ENCODE measurements at places on chromosomes 6 and 20.

- no peak for DNase-seq
These were observed 10.1 kb upstream of the CALHM6 start for GRCh38 chr6:116450769-116451740.

DNA sequence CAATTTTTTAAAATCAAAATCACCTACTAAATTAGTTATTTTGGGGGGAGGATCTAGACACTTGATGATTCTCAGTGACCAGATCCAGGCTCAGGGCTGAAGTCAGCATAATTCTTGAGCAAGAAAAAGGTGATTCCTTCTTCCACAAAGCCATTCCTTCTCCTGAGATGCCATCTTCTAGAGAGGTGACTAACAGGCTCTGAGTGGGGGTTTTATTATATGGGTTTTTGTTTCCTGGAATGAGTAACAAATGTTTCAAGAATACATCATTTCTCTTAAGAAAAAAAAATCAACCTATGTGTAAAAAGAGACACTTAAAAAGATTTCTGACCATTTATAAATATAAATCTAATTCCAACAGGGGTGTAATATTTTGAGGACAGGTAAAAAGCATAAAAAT, 154.3 kb downstream of the NFATC2 start:
- DNase-seq: no peak

GRCh38 chr6:19465256-19465655, 371.9 kb upstream of the ID4 start:
- no peak for DNase-seq

DNA sequence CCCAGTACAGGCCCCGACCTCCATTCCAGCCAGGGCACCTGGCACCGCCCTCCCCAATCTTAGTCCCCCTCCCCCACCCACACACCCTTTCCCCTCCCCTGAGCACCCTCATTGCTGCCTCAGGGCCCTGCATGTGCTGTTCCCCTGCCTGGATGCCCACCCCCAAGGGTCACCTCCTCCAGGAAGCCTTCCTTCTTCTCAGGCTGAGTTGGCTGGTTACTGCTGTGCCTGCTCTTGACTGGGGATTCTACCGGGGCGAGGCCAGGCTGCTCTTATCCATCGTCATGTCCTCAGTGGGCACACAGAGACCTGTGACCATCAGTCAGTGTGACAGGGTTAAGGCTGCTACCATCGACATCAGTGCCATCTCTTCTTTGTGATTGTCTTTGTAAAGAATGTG, 23.6 kb downstream of the BHLHE23 start:
- DNase-seq: no peak

GRCh38 chr6:85576476-85576875, 17.2 kb downstream of the SNX14 start:
- no peak for DNase-seq

DNA sequence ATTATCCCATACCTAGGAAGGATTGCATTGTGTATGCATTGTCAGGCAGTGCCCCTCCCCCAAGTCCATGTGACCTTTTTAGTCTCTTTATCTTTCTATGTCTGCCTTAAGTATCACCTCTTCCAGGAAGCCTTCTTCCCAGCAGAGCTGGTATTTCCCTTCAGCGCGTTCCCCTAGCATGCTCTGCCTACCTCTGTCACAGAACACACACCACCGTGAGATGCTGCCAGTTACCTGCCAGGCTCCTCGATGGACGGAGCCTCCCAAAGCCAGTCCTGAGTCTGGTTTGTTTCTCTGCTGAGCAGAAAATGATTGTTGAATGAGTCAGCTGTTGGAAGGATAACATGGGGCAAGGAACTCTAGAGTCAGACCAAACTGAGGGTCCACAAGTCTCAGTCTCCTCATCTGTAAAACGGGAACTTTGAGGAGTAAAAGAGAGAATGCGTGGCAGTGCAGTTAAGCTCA, 11.3 kb upstream of the ZNF335 start:
- no peak for DNase-seq

- DNase-seq: no peak
These were observed 27.7 kb upstream of the ENPP4 start for GRCh38 chr6:46102123-46102522.

DNA sequence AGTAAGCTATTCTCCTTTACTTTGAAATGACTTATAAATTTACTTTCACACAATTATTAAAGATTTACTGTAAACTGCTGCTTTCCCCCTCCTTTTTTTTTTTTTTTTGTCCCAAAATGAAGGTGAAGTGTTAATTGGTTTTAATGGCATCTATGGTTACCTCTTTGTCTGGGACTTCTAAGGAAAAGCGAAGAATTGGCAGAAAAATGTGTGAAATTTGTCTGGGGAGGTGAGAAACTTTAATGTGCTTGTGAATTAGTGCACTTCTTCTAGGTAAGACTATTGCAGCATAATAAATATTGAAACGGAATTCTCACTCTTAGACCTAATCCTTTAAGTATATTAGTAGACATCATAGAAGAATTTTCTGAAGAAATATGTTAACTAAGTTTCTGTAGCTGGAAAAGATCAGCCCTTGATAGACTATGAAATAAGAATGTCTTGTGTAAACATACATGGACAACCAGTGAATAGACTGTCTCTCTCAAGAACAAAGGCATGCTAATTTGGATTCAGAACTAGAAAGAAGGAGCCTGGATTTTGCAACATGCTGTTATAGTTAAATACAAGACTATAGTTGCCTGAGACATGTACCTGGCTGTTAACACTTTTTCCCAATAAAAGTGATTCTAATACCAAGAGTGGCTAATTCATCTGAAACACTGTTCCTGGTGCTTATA, 23.9 kb downstream of the FLRT3 start:
- DNase-seq: no peak

DNA sequence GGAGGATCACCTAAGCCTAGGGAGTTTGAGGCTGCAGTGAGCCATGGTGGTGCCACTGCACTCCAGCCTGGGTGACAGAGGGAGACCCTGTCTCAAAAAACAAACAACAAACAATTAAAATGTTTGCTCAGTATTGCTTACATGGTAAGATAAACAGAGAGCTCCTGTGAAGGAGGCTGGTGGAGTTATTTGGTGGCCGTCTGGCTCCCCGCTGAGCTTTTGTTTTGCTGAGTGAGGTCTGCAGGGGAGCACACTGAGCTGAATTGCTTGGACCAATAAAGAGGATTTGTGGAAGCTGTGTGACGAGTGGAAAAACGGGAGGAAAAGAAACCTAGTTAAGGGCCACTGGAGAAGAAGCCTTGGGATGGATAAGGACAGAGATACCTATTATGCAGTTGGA, 41.1 kb upstream of the BMP6 start:
- DNase-seq: no peak

DNA sequence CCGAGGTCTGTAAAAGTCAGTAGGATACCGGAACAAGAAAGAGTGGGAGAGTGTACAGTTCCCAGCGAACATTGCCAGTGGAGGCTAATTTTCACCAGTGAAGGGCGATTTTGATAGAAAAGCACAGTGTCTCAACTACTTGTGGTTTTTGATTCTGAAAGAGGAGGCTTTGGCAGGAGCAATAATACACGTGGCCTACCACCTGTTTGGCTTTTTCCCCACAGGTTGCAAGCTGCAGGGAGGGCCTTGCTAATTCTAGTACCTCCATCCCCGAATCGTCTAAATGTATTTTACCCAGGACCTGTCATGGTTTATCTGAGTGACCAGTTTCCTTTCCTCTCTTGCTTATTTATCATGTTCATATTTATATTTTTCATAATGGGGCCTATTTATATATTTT, 3.3 kb upstream of the EFCAB8 start:
- no peak for DNase-seq

DNA sequence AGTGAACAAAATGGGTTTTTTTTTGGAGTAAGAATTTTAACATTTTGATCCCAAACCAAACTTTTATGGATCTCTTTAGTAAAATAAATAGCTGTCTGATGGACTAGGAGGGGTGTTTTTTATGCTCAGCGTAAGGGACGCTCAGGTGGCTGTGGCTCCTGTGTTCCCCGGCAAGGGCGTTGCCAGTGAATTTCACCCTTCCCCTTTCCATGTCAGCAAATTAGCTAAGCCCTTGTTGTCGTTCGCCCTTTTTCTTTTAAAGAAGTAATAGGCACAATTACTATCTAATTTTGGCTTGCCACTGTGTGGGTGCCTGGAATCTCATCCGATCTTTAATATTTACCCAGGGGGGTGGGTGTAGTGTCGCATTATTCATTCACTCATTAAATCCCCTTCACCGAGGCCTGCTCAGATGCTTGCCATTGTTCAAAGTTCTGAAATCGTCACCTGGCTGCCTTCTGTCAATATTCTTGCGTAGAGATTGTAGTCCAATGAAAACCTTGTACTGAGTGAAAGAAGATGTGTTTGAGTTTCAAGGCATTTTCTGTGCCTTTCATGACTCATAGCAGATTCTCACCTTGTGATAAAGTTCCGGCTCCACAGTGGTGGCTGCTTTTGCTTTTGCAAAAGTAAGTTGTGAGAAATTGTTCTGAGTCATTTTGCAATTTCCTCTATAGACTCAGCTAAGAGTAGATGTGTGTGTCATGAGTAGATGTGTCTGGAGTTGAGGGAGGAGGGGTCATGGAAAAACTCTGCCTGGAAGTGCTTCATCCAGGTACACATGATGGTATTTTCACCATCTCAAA, 40.0 kb upstream of the CLDN20 start:
- DNase-seq: no peak

DNA sequence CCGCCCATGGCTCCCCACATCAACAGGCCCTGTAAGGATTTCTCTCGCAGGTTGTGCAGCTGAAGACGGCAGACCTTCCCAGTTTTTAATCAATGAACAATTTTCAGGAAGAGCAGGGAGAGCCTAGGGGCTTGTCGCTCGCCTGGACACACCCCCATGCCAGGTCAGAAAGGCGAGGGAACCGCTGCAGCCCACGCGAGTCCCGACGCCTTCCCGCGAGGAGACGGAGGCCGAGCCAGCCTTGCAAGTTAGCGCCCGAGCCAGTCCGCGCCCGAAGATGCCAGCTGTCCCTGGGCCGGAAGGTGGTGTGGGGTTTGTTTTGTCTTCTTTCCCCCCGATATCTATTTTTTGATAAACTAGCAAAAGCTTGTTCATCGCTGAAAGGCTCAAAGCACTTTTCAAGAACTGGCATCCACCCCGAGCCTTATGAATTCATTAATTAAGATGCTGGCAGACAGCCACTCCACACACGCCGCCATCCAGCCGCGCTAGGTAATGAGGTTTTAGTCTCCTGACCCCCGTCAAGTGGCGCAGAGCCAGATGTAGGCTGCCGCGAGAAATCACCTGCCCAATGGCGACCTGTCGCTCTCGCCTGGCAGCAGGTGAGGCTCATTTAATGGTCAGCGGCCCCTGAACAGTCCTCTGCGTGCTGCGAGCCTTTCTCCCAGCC, 6.6 kb downstream of the CCDC167 start:
- no peak for DNase-seq

DNA sequence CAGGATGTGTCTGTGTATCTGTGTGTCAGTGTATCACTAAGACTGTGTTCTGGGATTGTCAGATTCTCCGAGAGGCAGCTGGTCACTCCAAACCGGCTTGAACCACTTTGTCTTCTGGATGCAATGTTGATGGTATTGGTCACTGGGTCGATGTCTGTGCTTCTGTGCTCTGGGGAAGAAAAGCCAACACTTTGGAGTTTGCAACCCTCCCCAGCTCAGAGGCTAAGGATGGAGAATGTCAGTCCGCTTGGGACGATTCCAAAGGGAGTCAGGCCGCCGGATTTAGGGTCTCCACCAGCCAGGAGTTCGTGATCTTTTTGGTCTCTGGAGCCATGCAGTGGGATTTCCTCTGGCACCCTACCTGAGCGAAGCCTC, 5.2 kb downstream of the MAFB start:
- no peak for DNase-seq

DNA sequence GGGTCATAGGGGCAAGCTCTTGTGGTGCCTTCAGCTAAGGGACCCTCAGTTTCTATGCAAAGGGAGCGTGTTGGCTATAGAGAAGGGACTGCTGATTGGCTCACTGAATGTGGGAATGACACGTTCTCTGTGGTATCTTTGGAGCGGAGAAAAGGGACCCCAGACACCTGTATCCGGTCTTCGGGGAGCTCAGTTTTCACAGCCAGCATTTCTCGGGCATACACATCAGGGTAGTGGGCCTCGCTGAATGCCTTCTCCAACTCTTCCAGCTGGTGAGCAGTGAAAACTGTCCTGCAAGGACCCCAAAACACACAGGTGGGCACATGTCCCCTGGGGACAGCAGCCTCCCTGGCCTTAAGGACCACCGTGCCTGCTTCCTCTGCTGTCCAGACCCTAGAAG, 3.3 kb downstream of the VSX1 start:
- no peak for DNase-seq

DNA sequence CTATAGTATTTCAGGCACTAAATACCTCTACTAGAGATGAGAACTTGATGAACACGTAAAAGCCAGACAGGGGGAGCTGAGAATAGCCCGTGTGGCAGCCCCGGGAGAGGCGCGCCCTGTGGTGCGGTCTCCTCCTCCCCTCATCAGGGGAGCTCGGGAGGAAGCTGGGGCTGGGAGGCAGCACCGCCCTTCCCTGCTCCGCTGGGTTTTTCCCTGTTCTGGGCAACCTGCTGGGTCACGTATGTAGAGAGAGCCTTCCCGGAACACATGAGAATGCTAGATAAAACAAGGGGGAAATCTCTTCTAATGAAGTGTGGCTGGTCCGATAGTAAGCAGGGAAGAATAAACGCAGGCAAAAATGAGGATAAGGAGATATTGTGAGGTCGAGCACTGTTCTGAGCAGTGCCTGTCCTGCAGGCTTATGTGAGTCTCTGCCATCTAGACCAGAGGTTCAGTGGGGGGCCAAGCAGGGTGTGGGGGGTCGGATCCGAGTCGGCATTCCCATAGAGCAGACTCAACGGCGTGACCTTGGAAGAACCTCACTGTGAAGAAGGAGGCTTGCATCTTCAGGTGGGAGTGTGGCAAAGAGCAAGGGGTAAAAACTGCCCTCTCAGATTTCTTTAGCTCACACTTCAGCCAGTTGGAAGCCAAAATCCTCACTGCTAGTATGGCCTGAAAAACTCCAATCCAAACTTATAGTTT, 13.4 kb upstream of the RPS6KA2 start:
- no peak for DNase-seq

- DNase-seq: no peak
These were observed 65.0 kb downstream of the HDDC2 start for GRCh38 chr6:125236536-125237327.

GRCh38 chr20:25206548-25206947, 11.0 kb downstream of the ENTPD6 start:
- DNase-seq: no peak

- no peak for DNase-seq
These were observed 987 bp downstream of the TMEM181 start for GRCh38 chr6:158560836-158561320.

DNA sequence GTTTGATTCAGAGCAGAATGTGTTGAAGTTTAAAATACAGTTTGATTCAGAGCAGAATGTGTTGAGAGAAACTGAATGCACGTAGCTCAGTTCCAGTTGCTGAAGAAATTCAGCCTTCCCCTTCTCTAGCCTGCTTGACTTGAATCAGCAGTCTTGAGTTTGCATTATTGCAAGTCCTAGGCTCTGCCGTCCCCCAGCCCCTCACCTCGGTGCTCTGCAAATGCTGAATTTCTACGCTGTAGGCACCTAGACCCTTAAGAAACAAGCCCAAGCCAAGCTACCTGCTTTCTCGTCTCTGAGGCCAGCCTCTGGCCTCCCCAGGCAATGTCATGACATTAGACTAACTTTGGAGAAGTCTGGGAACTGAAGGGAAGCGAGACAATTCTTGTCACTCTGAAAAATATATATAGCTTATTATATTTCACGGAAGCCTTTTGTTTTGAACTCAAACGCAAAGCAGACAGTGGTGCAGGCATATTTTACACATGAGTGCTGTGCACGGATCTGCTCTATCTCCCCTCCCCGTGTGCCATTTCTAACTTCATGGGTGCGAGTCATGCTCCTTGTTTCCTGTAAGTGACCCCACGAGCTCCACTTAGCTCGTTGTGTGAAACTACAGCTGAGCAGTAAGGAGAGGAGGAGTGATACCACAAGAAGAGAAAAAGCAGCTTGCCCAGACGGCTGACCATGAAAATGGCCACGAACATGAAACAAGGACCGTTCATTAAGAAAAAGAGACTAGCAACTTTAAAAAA, 71.4 kb upstream of the DUSP22 start:
- no peak for DNase-seq
